ENCODE measurements at places on chromosomes 4 and X.

- no peak for DNase-seq
These were observed 264.1 kb downstream of the CBLL2 start for GRCh38 chrX:22536746-22537304.

GRCh38 chr4:109648266-109648996 is 54.8 kb downstream of the CASP6 start:
- DNase-seq = no peak

GRCh38 chr4:48380583-48381167 is 39.3 kb downstream of the SLAIN2 start:
- DNase-seq = no peak

GRCh38 chrX:41984628-41985027 is 61.3 kb upstream of the CASK start:
- peak; percentile 62 for DNase-seq

GRCh38 chr4:61336488-61336887 is 136.4 kb downstream of the ADGRL3 start:
- DNase-seq = no peak

DNA sequence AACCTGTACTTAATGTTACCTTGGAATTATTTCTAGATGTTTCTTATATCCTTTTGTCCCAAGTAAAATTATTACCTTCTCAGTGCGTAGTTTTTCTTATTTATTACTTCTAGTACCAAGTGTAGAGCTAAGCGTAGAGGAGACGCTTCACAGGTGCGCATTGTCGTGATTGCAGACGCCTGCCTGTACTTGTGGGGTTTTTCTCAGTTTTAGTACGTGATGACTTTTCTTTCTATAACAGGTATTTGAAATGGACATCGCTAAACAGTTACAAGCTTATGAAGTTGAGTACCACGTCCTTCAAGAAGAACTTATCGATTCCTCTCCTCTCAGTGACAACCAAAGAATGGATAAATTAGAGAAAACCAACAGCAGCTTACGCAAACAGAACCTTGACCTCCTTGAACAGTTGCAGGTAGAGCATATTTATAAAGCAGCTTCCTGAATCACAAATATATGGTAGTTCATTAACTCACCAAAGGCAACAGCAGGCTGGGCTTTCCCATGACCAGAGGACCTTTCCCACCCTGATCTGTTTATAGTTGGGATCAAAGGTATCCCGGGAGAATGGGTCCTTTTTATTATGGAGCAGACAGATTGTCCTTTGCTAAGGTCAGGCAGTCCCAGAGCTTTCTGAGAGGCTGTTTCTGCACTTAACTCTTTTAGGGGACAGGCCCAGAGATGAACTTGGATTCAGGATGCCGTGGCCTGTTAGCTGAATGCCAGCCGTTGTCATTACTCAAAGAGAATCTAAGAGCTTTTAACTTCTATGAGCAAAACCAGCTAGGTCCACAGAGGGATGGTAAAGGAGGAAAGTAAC is 172.9 kb downstream of the PTTG2 start:
- peak; percentile 82 for DNase-seq

GRCh38 chr4:78293348-78293747 is 236.2 kb downstream of the FRAS1 start:
- no peak for DNase-seq

- DNase-seq = no peak
These were observed 24.8 kb downstream of the SMIM20 start for GRCh38 chr4:25938787-25939186.

GRCh38 chr4:13296986-13297385 is 187.2 kb downstream of the RAB28 start:
- no peak for DNase-seq

GRCh38 chr4:78024085-78024484 is 33.0 kb upstream of the FRAS1 start:
- no peak for DNase-seq

DNA sequence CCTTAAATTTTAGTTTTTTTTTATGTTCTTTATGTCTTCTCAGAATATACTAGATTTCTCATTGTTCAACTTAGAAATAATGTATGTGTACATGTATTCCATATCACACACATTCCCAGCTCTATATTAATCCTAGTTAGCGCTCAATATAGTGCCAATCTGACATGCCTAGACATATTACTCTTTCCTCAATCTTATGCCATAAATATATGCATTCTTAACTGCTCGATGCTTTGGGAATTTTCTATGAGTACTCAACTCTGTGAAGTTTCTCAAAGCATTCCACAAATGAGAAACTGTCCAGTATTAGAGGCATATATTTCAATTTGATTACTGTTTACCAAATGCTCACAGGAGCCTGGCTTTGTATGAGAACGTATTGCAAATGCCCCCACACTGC is 231.2 kb upstream of the VEGFC start:
- no peak for DNase-seq

DNA sequence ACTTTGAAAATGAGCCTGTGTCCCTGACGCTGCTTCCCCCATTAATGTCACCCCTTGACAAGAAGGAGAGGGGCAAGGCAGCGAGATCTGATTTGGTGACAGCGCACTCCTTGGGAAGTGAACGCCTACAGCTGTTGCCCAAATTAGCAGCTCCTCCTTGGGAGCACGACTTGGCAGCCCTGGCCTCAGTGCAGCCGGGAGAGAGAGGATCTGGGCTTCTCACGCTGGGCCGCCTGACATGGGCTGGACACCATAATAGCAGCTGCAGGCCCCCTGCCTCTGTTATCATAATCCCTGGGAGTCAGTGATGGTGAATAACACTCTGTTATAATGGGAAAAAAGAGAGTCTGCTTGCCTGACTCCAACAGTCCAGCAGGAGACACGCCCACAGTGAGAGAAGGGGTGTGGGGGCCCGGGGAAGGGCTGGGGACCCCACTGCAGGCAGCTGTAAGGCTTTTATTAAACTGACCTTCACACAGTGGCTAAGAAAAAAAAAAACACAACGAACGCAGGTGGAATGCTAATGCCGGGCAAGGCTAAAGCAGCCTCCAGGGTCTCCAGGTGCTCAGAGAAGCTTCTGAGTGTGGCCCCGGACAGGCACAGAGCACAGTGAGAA is 73.3 kb downstream of the PSAPL1 start:
- DNase-seq = no peak

GRCh38 chrX:132615391-132616131 is 126.7 kb upstream of the MBNL3 start:
- no peak for DNase-seq

DNA sequence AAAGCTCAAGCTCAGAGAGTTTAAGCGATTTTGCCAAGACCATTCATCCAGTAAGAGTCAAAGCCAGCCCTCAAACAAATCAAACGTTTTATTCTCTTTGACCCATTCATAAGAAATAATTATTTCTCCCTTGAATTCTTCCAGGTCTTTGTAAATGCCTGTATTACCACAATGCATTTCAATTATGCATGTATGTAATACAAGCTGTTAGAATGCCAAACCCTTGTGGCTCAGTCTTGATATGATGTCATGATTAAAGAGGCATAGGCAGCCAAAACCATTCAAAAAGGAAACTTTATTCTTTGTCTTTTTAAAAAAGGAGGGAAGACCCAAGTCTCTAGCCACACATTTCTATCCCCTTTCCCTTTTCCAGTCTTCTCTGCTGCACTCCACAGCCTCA is 56.5 kb upstream of the PGM2 start:
- DNase-seq = no peak

- DNase-seq = no peak
These were observed 7.2 kb downstream of the SLC25A6 start for GRCh38 chrX:1384658-1385252.

- no peak for DNase-seq
These were observed 60.5 kb upstream of the RPL34 start for GRCh38 chr4:108559911-108560310.

GRCh38 chrX:141278306-141278705 is 36.0 kb upstream of the SPANXC start:
- peak; percentile 0 for DNase-seq

GRCh38 chr4:154471032-154471431 is 20.6 kb downstream of the DCHS2 start:
- no peak for DNase-seq

- no peak for DNase-seq
These were observed 62.2 kb downstream of the SPANXN3 start for GRCh38 chrX:143455046-143455445.

DNA sequence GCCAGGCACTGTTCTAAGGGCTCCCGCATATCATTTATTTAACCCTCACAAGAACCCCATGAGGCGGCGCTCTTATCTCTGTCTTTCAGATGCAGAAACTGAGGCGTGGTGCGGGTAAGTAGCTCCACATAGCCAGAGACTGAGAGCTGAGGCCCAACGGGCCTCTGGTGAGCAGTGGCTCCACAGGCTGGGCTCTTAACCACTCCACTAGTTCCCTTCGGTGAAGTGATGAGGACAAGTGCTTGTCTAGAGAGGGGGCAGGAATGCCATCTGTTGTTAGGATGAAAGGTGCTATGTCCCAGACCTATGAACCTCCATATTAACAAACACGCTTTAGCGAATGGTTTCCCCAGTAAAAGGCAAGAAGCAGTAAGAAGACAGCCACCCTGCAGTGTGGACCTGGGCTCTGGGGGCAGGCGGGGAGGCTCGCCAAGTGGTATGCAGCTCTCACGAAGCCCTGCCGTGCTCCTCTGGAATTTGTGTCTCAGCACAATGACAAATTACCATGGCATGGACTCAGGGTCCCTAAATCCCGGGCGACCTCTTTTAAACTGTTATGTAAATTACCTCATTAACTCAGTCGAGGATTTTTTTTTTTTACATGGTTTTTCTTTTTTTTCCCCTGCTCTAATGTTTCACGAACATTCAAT is 20.9 kb upstream of the S100G start:
- DNase-seq = no peak

- DNase-seq = peak; percentile 41
These were observed 63.8 kb upstream of the ATOH1 start for GRCh38 chr4:93764639-93765246.

DNA sequence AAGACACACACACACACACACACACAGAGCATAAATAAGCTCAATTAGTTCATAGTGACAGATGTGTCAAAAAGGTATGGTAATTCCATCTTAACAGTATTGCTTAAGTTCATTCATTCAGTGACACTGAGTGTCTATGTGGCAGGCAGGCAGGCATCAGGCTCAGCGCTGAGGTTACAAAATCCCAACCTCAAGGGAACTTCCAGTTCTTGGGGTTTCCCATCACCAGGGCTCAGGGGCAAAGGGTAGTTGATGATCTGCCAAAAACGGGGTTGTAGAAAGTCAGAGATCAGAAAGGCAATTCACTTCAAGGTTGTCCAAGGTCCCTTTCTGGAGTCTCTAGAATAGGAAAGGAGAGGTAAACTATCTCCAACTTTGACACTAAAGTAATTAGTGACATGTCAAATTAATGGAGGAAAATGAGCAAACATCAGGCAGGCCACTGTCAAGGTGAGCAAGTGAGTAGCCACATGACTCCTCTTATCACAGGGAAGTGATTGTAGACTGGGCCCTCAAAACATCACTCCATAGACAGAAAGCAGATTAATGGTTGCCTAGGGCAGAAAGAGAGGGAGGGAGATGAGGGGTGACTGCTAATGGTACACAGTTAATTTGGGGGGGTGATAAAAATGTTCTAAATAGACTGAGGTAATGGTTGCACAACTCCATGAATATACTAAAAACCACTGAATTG is 41.8 kb downstream of the GPC4 start:
- no peak for DNase-seq

DNA sequence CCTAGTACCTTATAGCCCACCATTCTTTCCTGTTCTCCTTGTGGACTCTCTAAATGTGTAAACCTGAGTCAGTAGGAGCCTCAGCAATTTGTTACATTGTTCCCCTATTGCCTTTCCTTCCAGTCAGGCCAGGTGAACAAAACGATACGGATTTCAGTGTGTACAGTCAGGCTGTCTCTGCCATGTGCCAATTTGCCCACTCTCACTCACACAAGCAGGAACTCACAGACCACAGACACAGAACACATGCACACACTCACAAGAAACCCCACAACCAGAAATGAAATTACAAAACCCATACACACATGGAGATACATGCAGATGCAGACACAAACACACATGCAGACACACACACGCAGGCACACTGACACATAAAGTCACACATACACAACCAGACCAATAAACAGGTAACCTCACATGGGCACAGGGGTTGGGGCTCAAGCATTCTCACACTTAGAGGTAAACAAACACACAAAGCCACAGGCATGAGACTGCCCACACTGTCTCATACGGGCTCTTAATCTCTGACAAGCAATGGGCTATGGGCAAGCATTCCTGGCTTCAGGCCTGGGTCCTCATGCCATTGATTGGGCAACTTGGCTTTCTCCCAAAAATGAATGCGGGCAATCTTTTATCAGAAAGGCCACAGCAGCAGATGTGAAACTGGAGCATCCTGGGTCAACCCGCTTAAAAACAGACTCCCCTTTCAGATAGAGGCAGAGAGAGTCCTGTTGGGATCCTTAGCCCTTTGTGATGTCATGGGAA is 68.7 kb downstream of the NBDY start:
- DNase-seq = no peak

DNA sequence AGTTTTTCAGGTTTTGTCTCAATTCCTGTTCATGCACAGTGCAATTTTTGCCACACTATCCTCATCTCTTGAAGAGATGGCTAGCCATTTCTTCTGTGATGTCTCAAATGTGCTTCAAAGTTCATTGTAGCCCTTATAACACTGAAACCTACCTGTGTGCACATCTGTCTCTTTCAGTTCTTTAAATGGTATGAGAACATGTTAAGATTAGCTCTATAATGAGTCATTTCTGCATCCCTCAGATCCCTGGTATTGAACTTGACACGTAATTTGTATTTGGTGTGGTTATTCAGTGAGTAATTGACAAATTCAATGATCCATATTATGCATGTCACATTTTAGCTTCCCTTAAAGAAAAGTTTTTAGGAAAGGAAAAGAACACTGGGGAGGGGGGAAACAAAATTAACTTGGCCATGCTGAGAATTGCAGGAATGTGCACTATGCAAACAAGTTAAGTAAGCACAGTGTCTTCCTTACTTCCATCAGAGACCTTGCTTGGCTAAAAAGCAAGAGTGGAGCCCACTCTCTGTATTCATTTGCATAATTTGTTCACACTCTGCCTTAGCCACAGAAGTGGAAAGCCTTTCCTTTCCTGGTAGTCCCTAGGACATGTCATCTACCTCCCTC is 659.8 kb upstream of the MAGEB2 start:
- no peak for DNase-seq

GRCh38 chr4:95728145-95728544 is 111.7 kb upstream of the PDHA2 start:
- no peak for DNase-seq

- DNase-seq = no peak
These were observed 229.0 kb downstream of the PABPC4L start for GRCh38 chr4:133972586-133972985.

DNA sequence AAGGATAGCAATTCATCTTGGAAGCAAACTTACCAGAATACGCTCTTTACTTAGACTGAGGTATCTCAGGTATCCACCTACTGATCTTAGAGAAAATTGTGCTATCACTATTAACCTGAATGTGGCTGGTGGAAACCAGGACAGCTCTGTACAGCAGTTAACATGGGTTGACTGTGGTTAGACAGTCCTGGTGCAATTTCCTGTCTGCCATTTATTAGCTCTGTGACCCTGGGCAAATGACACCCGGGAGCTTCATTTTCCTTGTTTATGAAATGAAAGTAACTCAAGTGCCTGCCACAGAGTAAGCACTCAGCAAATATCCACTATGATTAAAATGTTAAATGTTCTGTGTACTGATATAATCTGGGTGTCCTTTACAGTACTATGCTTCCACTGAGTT is 60.0 kb downstream of the SMC1A start:
- no peak for DNase-seq

- no peak for DNase-seq
These were observed at the start of gene PCDH19 for GRCh38 chrX:100409610-100410590. TSS of gene PCDH19 (minus strand) at chrX:100410273. CDS start at chrX:100408597, 1,676 bp downstream.
